ENCODE measurements at places on chromosomes 3 and 15.
A peak's percentile ranks its signal among the peaks of the same experiment; 100 is the strongest.

- no peak for DNase-seq
Observed at GRCh38 chr3:52022323-52023100, 26.8 kb upstream of the RPL29 start.

DNA sequence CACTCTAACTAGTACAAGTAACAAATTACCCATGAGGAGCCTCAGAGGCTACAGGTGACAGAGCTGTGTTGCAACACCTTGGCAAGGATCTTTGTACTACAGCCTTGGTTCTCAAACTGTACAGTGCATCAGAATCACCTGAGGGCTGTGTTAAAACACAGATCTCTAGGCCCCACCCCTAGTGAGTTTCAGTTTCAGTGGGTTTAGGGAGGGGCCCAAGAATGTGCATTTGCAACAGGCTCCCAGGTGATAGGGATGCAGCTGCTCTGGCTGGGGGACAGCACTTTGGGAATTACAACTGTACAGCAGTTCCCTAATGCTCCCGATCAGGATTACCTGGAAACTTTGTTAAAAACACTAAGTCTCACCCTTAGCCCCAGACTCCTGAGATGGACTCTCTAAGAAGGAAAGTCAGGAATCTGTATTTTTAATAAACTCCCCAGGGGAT lies 66.1 kb upstream of the NR2F2 start:
- DNase-seq = no peak

- no peak for DNase-seq
Observed at GRCh38 chr15:100108846-100109245, 232.9 kb downstream of the ADAMTS17 start.

DNA sequence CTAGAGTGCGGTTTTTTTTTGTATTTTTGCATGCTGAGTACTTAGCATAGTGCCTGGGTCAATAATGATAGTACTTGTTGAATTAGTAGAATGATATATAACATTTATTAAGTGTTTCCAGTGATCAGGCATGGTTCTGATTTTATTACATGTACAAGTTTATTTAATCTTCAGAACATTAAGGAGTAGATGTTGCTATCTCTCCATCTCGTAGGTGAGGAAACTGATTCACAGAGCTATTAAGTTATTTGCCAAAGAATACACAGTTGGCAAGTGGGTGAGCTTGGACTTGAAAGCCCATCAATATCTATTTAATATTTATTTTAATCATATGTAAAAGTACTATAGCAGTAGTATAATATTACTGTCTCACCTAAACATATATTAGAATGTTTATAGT lies 219.5 kb downstream of the CACNA2D3 start:
- no peak for DNase-seq

DNA sequence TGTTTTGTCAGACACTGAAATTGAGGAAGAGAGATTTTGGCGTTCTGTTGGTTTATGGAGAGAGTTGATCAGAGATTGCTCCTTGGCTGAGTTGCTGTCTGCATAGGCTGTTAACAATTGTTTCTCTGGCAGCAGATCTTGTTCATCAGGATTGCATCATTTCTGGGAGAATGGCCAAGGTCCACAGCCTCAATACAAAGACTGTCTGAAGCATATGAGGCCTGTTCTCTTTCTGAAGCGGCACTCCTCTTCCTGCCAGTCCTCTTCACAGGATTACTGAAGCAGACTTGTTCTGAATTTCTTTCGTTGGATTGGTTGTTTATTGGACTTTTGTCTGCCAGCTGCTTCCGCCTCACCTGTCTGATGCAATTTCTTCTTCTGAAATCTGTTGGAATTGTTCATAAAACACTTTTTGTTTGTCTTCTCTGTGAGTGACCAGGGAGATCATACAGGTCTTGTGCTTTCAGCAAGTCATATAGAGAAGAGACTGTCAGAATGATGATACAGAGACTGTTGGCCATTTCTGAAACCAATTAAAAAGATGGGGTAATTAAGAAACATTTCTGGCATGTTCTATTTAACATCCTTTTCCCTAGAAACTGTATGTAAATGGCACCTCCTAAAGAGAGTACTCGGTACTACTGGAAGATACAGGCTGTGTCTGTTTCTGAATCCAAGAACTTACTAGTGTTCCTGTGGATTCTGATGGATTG lies 25.5 kb downstream of the SETD5 start:
- no peak for DNase-seq

- no peak for DNase-seq
Observed at GRCh38 chr3:128624526-128625138, 26.0 kb downstream of the RPN1 start.

GRCh38 chr15:94135486-94136147 lies 95.7 kb upstream of the MCTP2 start:
- DNase-seq = no peak

DNA sequence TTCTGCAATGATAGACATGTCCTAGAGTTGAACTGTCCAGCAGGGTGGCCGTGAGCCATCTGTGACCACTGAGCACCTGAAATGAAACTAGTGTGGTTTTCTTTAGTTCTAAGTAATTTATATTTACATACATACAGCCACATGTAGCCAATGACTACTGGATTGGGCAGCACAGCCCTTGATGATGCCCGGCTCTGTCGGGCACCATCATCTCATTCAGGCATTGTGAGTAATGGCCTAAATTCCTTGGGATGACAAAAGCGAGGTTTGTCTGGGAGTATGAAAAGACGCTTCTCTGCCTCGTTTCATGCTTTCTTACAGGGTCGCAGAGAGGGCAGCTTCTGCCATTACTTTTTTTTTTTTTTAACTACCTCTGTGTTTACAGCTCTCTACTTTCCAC lies 251.9 kb upstream of the HES1 start:
- DNase-seq = no peak

GRCh38 chr15:71730277-71731144 lies 79.8 kb upstream of the NR2E3 start:
- no peak for DNase-seq

DNA sequence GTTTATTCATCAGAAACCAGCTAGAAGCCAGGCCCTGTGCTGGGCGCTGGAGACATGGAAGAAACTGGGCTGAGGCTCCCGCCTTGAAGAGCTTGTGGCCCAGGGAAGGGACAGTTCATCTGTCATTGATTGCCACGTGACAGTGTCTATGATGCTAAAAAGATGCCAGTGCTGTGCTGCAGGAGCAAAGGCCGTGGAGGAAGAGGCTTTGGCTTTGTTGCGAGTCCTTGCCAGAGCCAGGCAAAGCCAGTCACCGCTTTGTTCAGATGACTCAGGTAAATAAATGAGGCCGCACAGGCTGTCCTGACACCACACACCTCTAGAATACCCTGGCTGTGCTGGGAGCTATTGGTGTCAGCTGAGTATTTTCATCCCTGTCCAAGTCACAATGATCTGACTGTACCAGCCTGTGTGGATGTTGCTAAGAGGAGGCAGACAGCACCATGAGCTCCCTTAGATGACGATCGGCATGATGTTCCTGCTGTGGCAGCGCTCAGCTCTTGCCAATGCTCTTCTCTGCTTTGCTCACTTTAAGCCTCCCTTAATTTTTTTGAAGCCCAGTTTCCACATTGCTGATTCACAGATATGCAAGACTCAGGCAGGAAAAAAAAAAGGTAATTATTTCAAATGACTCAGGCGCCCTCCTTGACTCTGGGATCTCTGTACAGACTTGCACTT lies 77.5 kb downstream of the CCNL1 start:
- DNase-seq = no peak

- DNase-seq = no peak
Observed at GRCh38 chr15:74245342-74245931, 9.3 kb downstream of the CCDC33 start.

DNA sequence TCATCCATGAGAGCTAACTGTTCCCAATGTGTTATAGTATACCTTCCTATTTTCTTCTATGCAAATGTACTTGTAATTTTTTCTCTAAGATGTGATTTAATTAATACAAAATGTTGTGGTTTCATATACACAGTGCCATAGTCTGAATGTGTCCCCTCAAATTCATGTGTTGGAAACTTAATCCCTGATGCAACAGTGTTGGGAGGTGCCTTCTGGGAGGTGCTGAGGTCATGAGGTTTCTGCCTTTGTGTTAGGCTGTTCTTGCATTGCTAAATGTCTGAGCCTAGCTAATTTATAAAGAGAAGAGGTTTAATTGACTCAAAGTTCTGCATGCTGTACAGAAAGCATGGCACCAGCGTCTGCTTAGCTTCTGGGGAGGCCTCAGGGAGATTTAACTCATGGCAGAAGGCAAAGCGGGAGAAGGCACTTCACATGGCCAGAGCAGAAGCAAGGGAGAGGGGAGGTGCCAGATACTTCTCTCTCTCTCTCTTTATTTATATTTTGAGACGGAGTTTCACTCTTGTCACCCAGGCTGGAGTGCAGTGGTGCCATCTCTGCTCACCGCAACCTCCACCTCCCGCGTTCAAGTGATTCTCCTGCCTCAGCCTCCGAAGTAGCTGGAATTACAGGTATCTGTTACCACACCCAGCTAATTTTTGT lies 34.7 kb upstream of the BNIP2 start:
- DNase-seq = no peak

DNA sequence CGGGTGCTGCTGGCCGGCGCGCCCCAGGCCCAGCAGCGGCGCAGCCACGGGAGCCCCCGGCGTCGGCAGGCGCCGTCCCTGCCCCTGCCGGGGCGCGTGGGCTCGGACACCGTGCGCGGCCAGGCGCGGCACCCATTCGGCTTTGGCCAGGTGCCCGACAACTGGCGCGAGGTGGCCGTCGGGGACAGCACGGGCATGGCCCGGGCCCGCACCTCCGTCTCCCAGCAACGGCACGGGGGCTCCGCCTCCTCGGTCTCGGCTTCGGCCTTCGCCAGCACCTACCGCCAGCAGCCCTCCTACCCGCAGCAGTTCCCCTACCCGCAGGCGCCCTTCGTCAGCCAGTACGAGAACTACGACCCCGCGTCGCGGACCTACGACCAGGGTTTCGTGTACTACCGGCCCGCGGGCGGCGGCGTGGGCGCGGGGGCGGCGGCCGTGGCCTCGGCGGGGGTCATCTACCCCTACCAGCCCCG lies 777 bp downstream of the LOXL1 start:
- DNase-seq = peak; percentile 8

GRCh38 chr3:194937144-194937543 lies 251.5 kb downstream of the FAM43A start:
- DNase-seq = no peak

- DNase-seq = no peak
Observed at GRCh38 chr15:71804695-71805470, 5.5 kb upstream of the NR2E3 start.

GRCh38 chr3:35624698-35625097 lies 14.6 kb upstream of the ARPP21 start:
- DNase-seq = no peak

- DNase-seq = no peak
Observed at GRCh38 chr15:86629409-86630356, 550.0 kb downstream of the AGBL1 start.

GRCh38 chr3:73556520-73557372 lies 68.0 kb downstream of the PDZRN3 start:
- no peak for DNase-seq

- DNase-seq = no peak
Observed at GRCh38 chr3:190258634-190259033, 63.6 kb downstream of the CLDN1 start.

- no peak for DNase-seq
Observed at GRCh38 chr3:39294446-39295183, 14.8 kb upstream of the CX3CR1 start.

DNA sequence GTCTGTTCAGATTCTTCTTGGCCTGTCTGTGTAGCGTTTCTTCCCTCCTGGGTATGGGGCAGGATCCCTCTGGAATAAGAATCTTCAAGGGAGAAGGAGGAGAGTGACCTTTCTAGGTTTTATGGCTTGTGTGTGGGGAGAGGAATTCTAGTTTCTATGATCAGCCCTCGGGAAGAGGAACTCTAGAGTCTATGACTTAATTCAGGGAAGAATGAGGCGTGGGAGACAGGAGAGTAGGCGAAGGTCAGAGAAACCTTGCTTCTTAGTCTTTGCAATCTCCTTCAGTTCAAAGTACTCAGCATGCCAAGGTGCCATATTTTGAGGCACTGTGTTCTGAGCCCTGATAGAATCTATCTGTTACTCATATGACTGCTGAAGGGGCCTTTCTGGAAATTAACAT lies 99.2 kb upstream of the C3orf80 start:
- no peak for DNase-seq

- no peak for DNase-seq
Observed at GRCh38 chr3:153573481-153573880, 411.5 kb downstream of the RAP2B start.

- DNase-seq = no peak
Observed at GRCh38 chr3:69251078-69251805, 128.8 kb upstream of the LMOD3 start.

- DNase-seq = no peak
Observed at GRCh38 chr15:89566181-89566580, 9.1 kb upstream of the TICRR start.

- no peak for DNase-seq
Observed at GRCh38 chr15:32119286-32119685, 89.0 kb downstream of the CHRNA7 start.

GRCh38 chr3:52793702-52794611 lies 639 bp upstream of the ITIH3 start:
- no peak for DNase-seq

DNA sequence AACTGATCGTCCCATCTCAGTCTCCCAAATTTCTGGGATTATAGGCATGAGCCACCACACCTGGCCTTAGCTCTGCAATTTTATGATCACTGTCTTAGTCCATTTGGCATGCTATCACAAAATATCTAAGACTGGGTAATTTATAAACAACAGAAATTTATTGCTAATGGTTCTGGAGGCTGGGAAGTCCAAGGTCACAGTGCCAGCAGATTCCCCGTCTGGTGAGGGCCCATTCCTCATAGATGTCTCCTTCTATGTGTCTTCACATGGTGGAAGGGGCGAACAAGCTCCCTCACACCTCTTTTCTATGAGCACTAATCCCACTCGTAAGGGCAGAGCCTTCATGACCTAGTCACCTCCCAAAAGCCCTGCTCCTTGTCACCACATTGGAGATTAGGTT lies 55.3 kb upstream of the KIF23 start:
- DNase-seq = no peak

GRCh38 chr3:161348796-161349400 lies 22.4 kb downstream of the SPTSSB start:
- no peak for DNase-seq

- DNase-seq = no peak
Observed at GRCh38 chr15:56933410-56933809, 15.0 kb downstream of the TCF12 start.

DNA sequence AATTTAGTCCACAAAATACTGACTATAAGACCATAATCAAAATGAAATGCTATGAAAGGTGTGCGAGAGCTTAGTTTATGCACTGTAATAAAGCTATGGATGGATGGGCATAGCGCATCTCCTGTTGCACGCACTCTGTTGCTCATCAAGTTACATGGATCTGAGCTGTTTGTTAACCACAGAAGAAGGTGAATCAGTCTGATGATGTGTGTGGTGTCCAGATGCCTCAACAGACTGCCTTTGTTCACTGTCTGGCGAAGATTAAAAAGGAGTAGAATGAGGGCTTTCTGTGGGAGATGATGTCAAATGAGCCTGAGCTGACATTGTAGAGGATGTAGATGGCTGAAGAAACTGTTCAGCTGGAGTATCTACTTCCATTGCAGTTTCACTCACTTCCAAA lies 36.1 kb downstream of the NSMCE3 start:
- DNase-seq = no peak
